ENCODE measurements at places on chromosomes 11 and 22. TPM values are rescaled to one million over a fixed set of nuclear protein-coding genes. Genes with fewer than 3 reads are reported as not detected.

The MRTFA gene
- polyA plus RNA-seq, result 39.0 TPM

The GALNT18 gene
- polyA plus RNA-seq, result not detected

The FXYD2 gene
- polyA plus RNA-seq, result 0.96 TPM

GRCh38 chr11:116725434-116726221 lies 47.2 kb downstream of the BUD13 start:
- no peak for DNase-seq

GRCh38 chr11:41622707-41623359 lies 163.4 kb upstream of the LRRC4C start:
- no peak for DNase-seq
